ENCODE measurements at places on chromosomes 7 and 10.
A peak's percentile ranks its signal among the peaks of the same experiment; 100 is the strongest.

GRCh38 chr10:117218654-117219053 lies 21.4 kb downstream of the KCNK18 start:
- DNase-seq: no peak

GRCh38 chr7:30162622-30163124 lies 27.9 kb downstream of the MTURN start:
- no peak for DNase-seq

DNA sequence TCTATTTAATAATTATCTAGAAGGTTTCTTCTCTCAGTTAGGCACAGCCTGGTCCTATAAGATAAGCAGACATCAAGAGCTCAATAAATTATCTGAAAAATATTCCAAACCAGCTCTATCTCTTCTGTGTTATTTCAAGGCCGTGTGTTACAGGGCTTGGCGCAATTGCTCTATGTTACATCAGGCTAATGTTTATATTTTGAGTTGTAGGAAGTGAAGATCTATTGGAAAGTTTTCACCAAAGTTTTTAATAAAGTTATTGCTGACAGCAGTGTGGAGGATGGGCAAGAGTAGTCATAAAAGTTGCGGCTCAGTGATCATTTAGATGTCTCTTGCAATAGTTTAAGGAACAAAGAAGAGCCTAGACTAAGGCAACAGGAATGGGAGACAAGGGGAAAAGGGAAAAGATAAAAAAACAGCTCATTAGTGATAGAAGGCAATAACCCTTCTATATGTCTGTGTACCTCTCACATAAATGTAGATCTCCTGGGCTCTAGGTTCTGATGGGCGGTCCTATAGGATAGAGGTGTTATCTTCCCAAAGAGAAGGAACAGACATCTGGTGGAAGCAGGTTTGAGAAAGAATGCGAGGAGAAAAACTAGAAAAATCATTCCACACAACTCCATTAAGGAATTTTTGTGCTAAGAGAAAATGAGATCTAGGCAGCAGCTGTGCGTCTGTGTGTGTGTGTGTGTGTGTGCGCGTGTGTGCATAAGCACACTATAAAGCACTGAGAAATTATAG lies 5.9 kb upstream of the ANKRD7 start:
- DNase-seq: no peak

DNA sequence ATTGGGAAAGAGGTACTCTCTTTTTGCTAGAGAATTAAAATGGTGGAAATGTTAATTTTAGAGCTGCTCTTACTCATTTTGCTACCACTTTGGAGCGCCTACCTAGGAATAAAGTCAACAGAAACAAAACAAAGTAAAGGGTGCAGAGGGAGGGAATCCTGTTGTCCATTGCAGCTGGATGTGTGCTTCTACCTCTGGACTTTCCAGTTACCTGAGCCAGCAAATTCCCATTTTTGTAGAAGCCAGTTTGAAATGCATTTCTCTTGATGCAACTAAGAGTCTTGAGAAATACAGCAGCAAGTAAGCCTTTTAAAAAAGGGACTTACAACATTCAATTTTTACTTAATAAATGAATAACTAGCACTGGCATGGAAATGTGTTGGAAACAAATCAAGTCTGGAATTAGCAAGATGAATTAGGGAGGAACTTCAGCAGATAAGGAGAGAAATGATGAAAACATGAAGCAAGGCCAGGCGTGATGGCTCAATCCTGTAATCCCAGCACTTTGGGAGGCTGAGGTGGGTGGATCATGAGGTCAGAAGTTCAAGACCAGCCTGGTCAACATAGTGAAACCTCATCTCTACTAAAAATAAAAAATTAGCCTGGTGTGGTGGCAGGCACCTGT lies 113.5 kb upstream of the CTTNBP2 start:
- no peak for DNase-seq

- DNase-seq: no peak
These were observed 7.3 kb downstream of the EEPD1 start for GRCh38 chr7:36160313-36160712.

DNA sequence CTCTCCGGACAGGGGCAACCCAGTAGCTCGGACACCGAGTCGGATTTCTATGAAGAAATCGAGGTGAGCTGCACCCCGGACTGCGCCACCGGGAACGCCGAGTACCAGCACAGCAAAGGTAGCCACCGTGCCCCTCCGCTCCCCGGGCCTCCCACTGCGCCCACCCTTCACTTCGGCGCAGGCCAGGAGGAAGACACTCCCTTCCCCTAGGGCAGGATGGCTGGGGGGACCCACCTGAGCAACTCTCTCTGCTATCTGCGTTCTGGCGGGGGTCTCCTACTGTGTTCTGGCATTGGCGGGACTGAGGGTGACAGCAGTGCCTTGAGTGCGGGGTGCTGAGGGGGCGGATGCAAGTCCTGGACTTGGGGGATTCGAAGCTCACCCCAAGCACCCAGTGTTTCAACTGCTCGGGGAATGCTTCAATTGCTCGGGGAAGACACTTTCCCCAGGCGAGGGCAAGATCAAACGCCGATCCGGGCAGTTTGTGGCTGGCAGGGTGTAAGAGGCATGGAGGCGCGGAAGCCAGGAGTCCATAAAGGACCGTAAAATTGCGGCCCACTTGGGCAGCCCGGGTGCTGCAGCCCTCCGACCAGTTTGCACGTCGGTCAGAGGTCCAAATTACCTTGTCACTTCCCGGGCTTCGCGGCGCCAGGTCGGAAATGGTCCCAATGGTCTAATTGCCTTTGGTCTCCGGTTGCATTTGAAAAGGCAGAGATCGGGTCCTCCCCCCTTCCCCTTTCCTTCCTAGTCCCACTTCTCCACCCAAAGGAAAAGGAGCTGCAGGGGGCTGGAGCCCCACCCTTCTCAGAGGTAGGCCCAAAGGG lies 950 bp downstream of the EVX1 start:
- DNase-seq: no peak

- DNase-seq: no peak
These were observed 7.4 kb upstream of the MICALL2 start for GRCh38 chr7:1466524-1467271.

GRCh38 chr10:114026189-114027040 lies 17.3 kb upstream of the ADRB1 start:
- DNase-seq: no peak

GRCh38 chr7:144132262-144132661 lies 9.3 kb downstream of the OR2A14 start:
- DNase-seq: no peak

DNA sequence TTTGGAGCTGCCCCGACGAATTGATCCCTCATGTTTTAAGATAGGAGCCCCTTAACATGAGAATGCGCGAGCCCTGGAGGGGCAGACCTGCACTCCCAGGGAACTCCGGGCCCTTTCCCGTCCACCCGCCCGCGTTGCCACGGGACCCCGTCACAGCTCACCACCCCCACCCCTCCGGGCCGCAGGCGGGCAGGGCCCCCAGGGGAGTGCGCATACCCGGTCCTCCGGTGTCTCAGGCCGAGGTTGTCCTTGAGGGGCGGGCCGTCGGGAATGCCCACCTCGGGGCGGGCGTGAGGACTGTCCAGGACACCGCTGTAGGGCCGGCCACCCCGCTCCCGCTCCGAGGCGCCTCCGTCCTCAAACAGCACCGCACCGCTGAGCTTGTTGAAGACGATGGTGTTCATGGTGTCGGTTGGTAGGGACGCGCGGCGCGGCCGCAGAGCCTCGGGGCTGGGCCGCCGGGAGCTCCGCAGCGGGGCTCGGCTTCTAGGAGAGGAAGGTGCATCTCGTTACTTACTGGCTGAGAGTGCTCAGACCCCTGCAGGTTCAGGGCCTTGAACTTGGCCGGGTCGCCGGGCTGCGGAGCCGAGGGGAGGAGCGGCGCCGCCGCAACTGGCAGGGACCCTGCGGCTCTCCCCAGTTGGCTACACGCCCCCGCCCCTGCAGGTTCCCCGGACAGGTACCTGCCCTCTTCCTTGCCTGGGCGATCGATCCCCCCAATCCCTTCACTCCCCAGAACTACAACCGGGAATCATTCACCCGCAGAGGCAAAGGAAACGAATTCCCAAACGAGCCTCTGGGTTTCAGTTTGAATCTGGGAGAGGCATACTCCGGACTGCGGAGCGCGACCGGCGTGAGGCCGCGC lies 2.4 kb downstream of the MKX start:
- DNase-seq: peak; percentile 48

- DNase-seq: no peak
These were observed 1.2 kb downstream of the VPS41 start for GRCh38 chr7:38907766-38908165.

- no peak for DNase-seq
These were observed 3.5 kb downstream of the MGAM start for GRCh38 chr7:141999058-141999623.

DNA sequence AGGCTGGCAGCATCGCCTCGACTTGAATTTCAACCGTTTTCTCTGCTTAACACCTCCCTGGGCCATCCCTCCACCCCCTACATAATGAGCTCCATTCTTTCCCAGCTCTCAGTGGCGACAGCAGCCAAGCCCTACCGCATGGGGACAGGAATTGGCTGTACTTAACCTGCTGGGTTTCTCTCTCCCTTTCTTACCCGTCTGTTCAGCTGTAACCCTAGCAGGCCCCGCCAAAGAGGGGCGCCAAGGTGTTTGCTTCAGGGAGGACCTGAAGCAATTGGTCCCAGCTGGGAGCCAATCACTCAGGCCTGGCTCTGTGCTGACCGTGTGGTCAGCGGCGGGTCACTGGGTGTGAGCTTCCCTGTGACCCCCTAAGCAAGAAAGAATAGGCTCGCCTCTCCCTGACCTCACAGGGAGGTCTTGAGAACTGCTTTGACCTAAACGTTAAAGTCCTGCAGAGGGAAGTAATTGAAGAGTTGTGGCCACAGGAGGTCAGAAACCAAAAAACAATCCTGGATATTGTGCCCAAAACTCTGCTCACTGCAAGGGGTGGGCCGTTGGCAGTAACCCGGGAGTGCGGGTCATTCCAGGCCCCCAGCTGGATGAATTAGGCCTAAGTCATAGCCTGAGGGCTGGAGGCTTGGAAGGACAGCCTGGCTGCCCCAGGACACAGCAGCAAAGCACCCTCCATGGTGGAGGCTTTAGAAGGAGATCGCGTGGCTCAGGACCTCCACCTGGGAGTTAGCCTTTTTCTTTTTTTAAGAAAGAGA lies 114.6 kb downstream of the ITIH5 start:
- DNase-seq: no peak

GRCh38 chr10:93715345-93715744 lies 13.0 kb upstream of the FRA10AC1 start:
- no peak for DNase-seq

DNA sequence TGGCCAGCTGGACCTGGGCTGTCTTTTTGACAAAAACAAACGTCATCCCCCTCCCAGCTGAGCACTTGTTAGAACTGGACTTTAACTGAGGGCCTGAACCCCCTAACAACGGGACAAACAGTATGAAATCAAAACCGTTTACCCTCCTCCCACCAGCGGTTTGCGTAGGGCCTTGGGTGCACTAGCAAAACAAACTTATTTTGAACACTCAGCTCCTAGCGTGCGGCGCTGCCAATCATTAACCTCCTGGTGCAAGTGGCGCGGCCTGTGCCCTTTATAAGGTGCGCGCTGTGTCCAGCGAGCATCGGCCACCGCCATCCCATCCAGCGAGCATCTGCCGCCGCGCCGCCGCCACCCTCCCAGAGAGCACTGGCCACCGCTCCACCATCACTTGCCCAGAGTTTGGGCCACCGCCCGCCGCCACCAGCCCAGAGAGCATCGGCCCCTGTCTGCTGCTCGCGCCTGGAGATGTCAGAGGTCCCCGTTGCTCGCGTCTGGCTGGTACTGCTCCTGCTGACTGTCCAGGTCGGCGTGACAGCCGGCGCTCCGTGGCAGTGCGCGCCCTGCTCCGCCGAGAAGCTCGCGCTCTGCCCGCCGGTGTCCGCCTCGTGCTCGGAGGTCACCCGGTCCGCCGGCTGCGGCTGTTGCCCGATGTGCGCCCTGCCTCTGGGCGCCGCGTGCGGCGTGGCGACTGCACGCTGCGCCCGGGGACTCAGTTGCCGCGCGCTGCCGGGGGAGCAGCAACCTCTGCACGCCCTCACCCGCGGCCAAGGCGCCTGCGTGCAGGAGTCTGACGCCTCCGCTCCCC lies at the start of gene IGFBP1:
Gene IGFBP1, plus strand, starts transcription at position 304 of the 808 bp plus-strand sequence. Its CDS starts 165 bp downstream, at position 469.
- DNase-seq: no peak

DNA sequence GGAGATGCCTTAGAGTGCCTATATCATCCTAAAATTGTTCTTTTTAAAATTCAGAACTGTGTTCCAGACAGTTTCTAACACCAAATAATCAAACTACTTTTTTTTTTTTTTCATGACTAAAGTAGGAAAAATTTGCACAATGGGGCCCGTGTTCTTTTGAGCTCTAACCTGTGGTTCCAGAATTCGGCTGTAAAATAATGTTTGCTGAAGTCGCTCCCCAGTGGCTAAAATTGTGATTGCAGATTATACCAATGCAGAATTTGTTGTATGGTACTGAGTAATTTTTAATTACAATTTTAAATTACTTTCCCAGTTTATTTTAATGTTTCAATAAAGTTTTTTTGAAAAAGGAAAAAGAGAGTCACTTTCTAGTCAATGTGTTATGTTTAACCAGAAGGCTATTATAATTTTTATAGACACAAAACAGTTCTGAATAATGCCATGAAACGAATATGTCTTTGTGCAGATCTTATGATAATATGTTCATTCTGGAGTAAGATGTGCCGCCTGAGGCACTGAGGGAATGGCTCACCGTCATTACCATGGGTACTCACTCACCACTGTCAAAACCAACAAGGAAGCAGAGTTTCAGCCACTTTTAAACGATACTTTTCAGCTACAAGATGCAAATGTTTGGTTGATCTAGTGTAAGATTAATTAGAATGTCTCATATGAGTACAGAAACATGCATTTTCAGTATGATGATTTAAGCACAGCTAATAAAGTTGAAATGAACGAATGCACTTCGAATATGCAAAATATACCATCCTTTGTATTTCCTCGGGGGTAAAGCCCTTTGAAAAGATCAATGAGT lies 173.6 kb downstream of the PRKCQ start:
- DNase-seq: no peak

DNA sequence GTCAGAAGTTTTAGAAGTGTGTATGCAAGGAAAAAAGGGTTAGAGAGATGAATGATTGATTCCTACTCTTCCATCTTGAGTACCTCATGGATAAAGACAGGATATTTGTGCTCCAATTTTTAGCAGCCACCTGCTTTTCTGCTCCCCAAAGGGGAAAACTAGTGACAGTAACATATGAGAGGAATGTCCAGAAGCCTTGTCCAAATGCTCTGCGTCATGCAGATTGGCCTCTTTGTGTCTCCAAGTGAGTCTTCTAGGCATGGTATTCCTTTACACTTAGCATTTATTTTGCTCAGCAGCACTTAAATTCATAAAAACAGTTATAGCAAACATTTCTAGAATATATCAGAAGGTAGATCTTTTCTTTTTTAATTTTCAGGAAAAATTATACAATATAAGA lies 306.8 kb downstream of the CNTNAP2 start:
- no peak for DNase-seq

GRCh38 chr10:59944339-59944935 lies 38.1 kb upstream of the CCDC6 start:
- no peak for DNase-seq

GRCh38 chr10:71690094-71690720 lies 29.4 kb downstream of the C10orf105 start:
- no peak for DNase-seq

DNA sequence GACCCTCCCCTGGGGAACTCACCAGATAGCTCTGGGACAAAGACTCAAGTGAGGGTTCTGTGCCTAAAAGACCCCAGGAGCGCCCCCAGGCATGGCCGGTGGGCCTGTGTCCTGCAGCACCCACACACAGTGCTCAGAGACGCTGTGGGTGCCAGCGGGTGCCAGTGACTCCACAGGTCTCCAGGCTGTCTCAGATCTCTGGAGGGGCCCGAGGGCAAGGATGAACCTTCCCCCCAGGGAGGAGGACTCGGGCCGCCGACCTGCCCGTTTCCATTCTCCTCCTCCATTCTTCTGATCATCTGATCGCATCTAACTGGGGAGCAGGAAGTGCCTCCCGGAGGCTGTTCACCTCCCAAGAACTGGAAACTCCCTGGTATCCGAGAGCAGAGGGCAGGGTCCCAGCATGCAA lies 980 bp downstream of the ADAM8 start:
- DNase-seq: peak; percentile 55
